ENCODE measurements at places on chromosomes 1 and 21.

- DNase-seq: peak; percentile 7
These were observed 159.9 kb downstream of the ZBTB18 start for GRCh38 chr1:244210884-244211558.

- no peak for DNase-seq
These were observed 27.2 kb downstream of the MRPL37 start for GRCh38 chr1:54227091-54227602.

DNA sequence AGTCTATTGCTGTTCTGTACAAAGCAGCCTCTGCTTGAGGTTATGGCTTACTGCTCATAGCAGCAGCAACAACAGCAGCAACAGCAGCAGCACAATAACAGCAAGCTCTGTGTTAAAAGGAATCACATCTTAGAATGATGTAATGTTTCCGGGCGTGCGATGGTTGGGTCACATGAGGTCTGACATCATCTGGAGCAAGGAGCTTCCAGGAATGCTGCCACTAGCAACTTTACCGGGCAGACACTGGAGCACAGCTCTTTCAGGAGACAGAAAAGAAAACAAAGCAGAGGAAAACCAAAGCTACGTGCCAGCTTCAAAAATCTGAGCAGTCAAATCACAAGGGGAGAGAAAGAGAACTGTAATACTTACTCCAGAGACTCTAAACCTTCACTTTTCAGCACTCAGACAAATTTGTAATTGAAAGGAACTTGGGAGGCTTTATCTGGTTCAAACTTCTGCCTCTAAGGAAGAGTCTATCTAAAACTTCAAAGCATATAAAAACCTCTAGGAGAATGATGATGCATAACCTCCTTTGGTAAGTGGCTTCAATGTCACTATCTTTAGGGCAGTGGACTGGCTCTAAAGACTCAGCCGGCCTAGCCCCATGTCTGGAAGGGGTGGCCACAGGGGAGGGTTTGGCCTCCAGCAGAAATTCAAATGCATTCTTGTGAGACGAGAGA, 28.3 kb upstream of the RAB3GAP2 start:
- DNase-seq: no peak

- DNase-seq: no peak
These were observed 8.8 kb downstream of the BARHL2 start for GRCh38 chr1:90708236-90708786.

GRCh38 chr1:33916786-33917185, 52.9 kb downstream of the HMGB4 start:
- no peak for DNase-seq

DNA sequence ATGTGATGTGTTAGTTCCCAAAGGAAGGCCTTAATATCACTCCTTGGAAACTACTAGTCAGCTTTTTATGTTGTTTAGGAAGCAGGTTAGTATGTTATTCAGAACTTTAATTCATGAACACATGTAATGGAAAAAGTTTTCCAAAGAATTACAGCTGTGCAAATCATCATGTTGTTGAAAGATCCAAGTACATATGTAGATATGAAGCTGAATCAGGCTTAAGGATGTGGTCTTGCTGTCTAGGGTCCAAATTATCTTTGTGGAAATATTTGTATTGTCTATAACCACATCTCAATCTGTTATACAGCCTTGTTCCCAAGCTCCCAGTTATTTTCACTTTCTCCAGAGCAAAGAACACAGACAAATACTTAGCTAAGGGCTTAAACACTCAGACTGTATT, 231.6 kb downstream of the TPR start:
- no peak for DNase-seq

GRCh38 chr1:211683396-211684297, 8.2 kb upstream of the NEK2 start:
- DNase-seq: no peak

DNA sequence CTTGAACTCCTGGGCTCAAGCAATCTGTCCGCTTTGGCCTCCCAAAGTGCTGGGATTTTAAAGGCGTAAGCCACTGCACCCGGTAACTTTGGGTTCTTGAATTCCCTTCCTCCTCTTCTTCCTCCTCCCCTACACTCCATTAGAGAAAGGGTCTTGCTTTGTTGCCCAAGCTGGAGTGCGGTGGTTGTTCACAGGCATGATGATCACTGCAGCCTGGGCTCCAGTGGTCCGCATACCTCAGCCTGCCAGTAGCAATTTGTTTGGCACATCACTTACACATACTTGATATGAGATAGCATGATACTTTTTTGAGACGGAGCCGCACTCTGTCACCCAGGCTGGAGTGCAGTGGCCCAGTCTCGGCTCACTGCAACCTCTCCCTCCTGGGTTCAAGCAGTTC, 2.2 kb downstream of the DEGS1 start:
- no peak for DNase-seq

DNA sequence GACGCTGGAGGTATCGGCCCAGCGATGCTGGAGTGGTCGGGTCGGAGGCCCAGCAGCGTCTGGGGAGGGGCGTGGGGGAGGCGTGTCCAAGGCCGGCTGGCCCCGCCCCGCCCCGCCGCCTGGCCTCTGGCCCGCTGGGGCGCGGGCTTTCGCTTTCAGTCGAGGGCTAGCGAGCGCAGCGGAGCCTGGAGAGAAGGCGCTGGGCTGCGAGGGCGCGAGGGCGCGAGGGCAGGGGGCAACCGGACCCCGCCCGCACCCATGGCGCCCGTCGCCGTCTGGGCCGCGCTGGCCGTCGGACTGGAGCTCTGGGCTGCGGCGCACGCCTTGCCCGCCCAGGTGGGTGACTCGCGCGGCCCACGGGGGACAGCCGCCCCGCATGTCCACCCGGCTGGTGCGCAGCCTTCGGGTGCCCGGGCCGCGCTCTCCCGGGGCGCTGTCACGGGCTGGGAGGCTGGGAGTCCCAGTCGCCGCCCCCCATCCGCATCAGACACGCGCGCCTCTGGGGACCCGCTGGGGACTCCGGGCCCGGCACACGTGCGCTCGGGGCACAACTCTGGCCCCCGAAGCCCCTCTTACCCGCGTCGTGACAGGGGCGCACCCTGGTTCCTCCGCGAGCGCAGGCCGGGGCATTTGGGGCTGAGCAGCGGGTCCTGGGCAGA, at the start of gene TNFRSF1B:
Gene TNFRSF1B (plus strand): TSS at position 158 of the 659 bp plus-strand sequence. CDS start 101 bp downstream, at position 259.
- peak; percentile 26 for DNase-seq

GRCh38 chr1:111030590-111030989, 66.9 kb upstream of the LRIF1 start:
- peak; percentile 57 for DNase-seq

Data from HAP-1 (cell line).